HS-5 (cell line): ENCODE measurements at places on chromosomes 11 and 22.
A peak's percentile ranks its signal among the peaks of the same experiment; 100 is the strongest.

DNA sequence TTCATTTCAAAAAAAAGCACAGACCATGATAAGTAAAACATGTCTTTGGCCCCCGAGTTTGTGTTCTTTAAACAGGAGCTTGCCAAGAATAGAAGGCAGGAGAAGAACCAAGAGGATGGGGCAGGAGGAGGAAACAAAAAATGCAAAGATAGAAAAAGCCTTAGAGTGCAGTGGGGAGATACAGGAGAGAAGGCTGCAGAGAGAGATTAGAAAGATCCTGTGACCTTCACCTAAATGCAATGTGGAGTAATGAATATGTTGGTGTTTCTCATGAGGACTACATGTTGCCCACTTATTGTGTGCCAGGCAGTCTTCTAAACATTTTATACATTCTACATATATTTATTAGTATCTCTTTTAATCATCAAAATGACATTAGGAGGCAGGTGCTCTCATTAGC, 2.3 kb upstream of the APLNR start:
- no peak for DNase-seq

DNA sequence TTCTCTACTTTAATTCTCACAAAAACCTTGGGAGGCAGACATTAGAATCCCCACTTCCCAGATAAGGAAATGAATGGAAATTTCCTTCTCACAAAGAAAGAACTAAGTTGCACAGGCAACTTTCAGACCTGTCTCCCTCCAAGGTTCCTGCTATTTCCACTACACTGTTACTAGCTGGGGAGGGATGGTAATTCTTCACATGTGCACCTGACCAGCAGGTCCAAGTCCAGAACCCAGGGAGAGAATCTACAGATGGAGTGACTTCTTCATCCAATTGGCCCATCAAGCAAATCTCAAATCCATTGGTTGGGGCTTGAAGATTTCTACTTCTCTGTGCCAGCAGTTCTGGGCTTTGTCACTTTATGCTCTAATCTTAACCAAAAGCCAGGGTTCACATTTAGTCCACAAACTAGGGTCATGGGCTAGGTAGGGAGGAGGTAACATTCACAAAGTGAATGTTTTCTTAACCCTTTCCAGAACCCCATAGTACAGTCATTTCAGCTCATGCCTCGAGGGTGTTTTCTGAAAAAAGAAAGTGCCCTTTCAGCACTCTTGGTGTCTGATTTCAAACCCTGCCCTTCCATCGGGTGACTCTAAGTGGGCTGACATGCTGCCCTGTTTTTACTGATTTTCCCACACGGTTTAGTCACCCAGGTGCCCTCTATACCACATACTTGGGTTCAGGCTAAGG, 2.7 kb downstream of the POU2AF1 start:
- DNase-seq: no peak

- no peak for DNase-seq
Measured at GRCh38 chr11:67178421-67178820, 59.4 kb downstream of the KDM2A start.

GRCh38 chr22:50253046-50253915, 2.2 kb upstream of the HDAC10 start:
- no peak for DNase-seq

DNA sequence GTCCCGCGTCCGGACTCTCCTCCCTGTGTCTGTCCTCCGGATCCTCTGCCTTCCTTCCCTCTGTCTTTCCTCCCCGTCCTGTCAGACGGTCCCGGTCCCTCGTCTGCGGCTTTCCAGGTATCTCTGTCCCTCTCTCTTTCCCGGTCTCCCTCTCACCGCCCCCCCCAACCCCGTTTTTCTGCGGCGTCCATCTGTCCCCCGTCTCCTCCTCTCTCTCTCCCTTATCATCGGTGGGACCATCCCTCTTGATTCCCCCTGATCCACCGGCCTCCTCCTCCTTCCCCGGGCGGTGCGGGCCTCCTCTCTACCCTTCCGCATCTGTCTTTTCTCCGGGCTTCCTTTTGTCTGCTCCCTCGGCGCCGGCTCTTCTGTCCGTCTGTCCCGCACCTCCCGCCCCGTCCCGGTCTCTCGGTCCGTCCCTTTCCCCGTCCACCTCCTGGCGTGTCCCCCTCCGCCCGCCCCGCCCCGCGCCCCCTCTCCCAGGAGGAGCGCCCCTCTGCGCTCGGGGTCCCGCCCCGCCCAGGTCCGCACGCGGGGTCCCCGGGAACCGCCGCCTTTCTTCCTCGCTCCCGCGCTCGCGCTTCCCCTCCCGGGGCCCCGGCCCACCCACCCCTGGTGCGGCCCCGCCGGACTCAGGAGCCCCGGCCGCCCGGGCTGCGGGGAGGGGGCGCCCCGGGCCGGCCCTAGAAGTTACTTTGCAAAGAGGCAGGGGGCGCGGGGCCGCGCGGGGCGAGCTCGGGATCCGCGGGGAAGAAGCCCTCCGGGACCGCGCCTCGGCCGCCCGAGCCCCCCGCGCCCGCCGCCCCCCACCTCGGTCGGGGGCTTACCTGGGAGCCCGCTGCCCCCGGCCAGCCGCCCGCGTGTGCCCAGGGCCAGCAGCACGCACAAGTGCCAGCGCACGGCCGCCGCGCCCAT, 568 bp downstream of the SCUBE1 start:
- no peak for DNase-seq

GRCh38 chr11:17471501-17471900, 5.1 kb downstream of the ABCC8 start:
- no peak for DNase-seq

- no peak for DNase-seq
Measured at GRCh38 chr11:119179983-119180382, 5.3 kb upstream of the NHERF4 start.

- no peak for DNase-seq
Measured at GRCh38 chr11:88164806-88165585, 10.2 kb downstream of the RAB38 start.

DNA sequence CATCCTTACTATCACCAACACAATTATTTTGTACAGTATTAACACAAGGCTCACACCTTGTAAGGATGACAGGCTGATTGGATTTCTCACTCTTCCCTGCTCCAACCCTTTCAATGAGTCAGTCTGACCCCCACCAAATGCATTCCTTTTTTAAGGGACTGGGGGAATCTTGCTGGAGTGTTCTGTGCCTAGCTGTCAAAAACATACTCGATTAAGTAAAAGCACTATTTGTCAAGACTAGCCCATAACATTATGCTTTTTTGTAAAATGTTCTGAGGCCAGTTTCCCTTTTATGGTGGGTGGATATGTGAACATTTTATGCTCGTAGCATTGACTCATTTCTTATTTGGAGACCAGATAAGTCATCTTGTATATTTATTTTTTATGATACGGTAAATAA, 87.2 kb downstream of the PDHX start:
- DNase-seq: no peak

- no peak for DNase-seq
Measured at GRCh38 chr11:68891351-68891948, 12.2 kb downstream of the MRPL21 start.

DNA sequence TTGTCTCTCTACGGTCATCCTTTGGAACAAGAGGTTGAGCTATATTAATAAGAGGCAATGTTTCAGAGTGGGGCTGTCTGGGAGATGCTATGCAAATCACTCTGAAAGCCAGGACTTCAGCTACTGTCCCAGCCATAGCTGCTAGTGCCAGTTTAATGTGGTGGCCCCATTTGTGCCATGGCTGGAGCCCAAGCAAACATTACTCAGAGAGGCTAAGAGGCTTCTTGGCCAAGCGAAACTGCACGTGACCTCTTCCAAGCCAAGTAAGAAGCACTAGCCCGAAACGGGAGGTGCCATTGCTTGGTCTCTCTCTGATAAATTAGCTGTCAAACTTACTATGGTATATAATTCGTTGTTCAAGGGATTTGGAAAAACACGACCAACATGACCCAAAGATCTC, 50.4 kb upstream of the TBCEL start:
- no peak for DNase-seq

GRCh38 chr11:111777094-111778046, 11.2 kb upstream of the PPP2R1B start:
- DNase-seq: peak; percentile 49

- DNase-seq: no peak
Measured at GRCh38 chr11:9761441-9761945, 97.6 kb downstream of the SWAP70 start.

DNA sequence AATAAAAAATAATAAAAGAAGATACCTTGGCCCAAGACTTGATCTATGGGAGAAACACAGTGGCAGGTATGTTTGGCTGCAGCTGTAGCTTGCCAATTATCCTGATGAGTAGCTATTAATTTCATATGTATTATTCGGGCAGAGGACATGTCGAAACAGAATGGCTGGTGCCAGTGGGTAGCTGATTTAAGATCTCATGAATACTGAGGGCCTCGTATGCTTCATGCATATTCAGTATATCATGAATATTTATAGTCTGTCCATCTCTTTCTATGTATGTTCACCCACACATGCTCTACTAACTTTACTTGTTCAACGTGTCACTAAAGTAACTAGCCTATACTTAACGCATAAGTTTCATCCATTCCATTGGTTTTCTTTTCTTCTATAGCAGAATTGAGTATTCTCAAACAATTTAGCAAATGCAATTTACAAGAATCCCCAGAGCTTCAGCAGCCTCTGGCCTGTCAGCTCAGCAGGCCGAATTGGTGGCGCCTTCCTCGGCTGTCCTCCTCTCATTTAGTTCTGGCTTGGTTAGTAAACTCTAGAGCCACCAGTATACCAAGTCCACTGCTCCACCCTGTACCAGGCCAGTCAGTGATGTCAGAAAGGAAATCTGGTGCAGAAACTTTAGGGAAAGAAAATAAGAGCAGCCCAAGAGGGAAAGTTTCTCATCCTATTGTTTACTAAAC, 17.9 kb downstream of the ART5 start:
- no peak for DNase-seq

- DNase-seq: no peak
Measured at GRCh38 chr11:1387961-1388762, 1.6 kb upstream of the BRSK2 start.

DNA sequence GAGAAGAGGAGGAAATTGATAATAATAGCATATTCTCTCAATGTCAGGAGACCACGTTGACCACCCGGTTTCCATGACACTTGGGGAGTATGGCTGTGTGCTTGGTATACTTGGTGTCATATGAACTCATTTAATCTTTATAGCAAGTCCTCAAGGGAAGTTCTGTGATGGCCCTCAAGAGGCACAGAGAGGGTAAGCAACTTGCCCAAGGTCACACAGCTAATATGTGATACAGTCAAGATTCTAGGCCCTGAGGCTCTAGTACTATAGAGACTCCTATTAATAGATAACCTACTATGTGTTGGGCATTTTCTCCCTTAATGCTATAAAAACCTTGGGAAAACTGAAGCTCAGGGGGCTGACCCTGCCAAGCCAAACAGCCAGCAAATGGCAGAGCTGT, 10.6 kb upstream of the CACNG2 start:
- DNase-seq: no peak

GRCh38 chr11:44300844-44301563, 8.9 kb downstream of the ALX4 start:
- no peak for DNase-seq

DNA sequence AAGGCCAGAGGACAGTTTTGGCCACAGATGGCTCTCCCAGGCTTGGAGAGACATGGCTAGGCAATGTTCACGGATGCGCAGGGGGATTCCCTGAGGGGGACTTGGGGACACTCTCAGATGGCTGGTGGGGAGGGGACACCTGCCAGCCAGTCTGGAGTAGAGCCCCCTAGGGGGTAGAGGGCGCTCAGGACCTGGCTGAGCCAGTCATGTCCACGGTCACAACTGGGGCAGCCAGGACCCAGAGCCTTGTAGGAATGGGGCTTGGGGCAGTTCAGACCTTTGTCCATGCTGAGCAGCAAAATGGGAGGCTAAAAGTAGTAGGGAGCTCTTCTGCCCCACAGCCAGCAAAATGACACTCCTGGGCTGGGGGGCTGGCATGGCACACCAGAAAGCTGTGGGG, 1.7 kb downstream of the CSDC2 start:
- DNase-seq: no peak

- DNase-seq: no peak
Measured at GRCh38 chr11:97895572-97895971, 1125.2 kb upstream of the CNTN5 start.

DNA sequence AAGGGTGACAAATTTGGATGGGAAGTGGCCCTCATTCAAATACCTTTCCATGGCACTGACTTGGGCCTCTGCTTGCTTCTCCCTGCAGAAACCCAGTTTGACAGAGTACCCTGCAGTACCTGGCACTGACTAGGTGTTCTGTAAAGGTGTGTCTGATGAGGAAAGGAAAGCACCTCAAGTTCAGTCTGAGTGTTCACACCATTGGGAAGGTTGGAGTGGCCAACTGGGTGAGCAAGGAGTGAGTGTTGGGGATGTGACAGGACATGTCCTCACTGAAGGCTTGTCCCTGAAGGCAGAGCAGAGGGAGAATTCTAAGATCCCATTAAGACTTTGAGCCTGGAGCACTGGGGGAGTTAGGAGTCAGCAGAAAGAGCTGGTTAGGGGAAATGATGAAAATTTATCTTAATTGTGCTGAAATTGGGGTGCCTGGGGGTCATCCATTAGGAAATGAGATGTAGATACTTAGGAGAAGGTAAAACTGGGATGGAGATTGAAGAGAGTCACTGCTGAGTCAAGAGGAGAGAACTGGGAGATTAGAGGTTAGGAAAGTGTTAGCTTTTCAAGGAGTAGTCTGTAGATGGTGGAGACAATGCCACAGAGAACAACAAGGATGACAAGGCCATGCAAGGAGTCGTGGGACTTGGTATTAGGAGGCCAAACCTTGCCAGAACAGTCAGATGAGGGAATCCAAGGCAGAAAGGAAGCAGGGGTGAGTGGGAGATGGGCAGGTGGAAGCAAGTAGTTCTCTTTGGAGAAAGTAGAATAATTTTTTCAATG, 6.1 kb downstream of the SREBF2 start:
- no peak for DNase-seq

DNA sequence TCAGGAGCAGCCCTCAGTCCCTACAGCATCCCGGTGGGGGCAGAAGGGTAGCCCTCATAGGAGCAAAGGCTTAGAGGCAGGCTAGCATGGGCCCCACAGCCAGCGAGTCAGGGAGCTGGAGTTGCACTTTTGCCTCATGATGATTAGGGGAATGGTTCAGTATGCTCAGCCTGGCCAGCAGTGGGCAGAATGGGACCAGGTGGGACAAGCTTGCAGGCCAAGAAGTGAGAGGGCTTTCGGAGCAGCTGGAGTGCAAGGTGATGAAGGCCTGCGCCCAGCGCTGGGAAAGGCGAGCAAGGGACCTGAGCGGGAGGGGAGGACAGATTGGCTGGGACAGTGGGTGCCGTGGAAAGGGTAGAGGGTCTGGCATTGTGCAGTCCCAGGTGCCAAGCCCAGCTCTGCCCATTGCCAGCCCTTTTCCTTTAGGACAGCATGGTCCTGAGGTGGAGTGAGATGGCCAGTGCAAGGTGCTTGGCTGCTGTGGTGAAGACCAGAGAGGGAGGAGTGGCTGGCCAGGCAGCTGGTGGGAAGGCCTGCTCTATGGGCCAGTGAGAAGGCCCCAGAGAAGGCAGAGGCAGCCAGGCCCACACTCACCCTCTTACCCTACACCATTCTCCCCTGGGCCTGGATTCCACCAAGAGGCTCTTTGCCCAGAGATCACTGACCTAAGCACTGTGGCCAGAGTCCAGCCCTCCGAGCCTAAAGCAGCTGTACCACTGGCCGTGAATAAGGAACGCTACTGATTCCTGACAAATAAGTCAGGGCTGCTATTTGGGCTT, 47.9 kb upstream of the SUSD2 start:
- DNase-seq: no peak
